Nasal cavity respiratory epithelium epithelial cell of viscerocranial mucosa (primary cell): ENCODE measurements at places on chromosomes 2 and 18. TPM values are rescaled to one million over a fixed set of nuclear protein-coding genes. Genes with fewer than 3 reads are reported as not detected.

Gene VIT
- not detected in 2 replicates for total RNA-seq

Gene PLB1
- 0.34 and 1.6 TPM in 2 replicates for total RNA-seq

Gene CD8B2
- total RNA-seq: not detected in 2 replicates

Gene SNORC
- 0.34 and 1.1 TPM in 2 replicates for total RNA-seq

Gene MYO7B
- total RNA-seq: not detected in 2 replicates

Gene MARCO
- total RNA-seq: 0.07 TPM in 1 of 2 replicates, not detected in the other

Gene CHST10
- total RNA-seq: 0.34 and 2.0 TPM in 2 replicates

Gene ALPP
- total RNA-seq: under 0.01 TPM in 1 of 2 replicates, not detected in the other

Gene INPP1
- 10.9 and 19.1 TPM in 2 replicates for total RNA-seq

Gene PCARE
- total RNA-seq: under 0.01 TPM in 1 of 2 replicates, not detected in the other

Gene EVX2
- total RNA-seq: not detected in 2 replicates

Gene GALNT5
- total RNA-seq: 30.1 and 32.5 TPM in 2 replicates

Gene SPHKAP
- total RNA-seq: not detected in 2 replicates

Gene POTEJ
- total RNA-seq: not detected in 2 replicates

Gene VAMP5
- total RNA-seq: 2.7 and 3.3 TPM in 2 replicates

Gene IHH
- not detected in 2 replicates for total RNA-seq

Gene GMPPA
- total RNA-seq: 26.6 and 49.6 TPM in 2 replicates

Gene TRMT61B
- total RNA-seq: 19.4 and 21.5 TPM in 2 replicates

Gene PROM2
- 14.0 and 101 TPM in 2 replicates for total RNA-seq

Gene NAGK
- total RNA-seq: 29.7 and 57.7 TPM in 2 replicates

Gene CHAC2
- 3.6 and 11.3 TPM in 2 replicates for total RNA-seq

Gene COLEC12
- not detected in 2 replicates for total RNA-seq

Gene TUBA3E
- not detected in 2 replicates for total RNA-seq

Gene DUSP11
- 38.3 and 47.5 TPM in 2 replicates for total RNA-seq

Gene LTBP1
- 7.9 and 44.0 TPM in 2 replicates for total RNA-seq

Gene FAM228A
- total RNA-seq: under 0.01 TPM in 1 of 2 replicates, not detected in the other

Gene PTH2R
- total RNA-seq: not detected in 2 replicates

Gene AKAIN1
- total RNA-seq: not detected in 2 replicates

Gene MROH2A
- total RNA-seq: not detected in 2 replicates

Gene PNKD
- 12.0 and 15.4 TPM in 2 replicates for total RNA-seq

Gene PLEK
- not detected in 2 replicates for total RNA-seq

Gene COLEC11
- total RNA-seq: not detected in 2 replicates

Gene ALS2
- 31.2 and 35.2 TPM in 2 replicates for total RNA-seq

Gene CYRIA
- 1.4 and 9.6 TPM in 2 replicates for total RNA-seq

Gene NAPG
- total RNA-seq: 46.8 and 48.8 TPM in 2 replicates

Gene ARID5A
- 4.1 and 8.5 TPM in 2 replicates for total RNA-seq

Gene CD226
- total RNA-seq: 0.34 and 1.8 TPM in 2 replicates

Gene LINC00305
- total RNA-seq: not detected in 2 replicates

Gene HOXD10
- total RNA-seq: not detected in 2 replicates

Gene MARCHF4
- under 0.01 TPM in 1 of 2 replicates, not detected in the other for total RNA-seq

Gene CTLA4
- total RNA-seq: not detected in 2 replicates

Gene BOLL
- total RNA-seq: not detected in 2 replicates

Gene HTR2B
- total RNA-seq: not detected in 2 replicates

Gene RGPD3
- 0.34 and 0.43 TPM in 2 replicates for total RNA-seq

Gene GALNT13
- total RNA-seq: 1.0 and 1.4 TPM in 2 replicates

Gene NAT8
- not detected in 2 replicates for total RNA-seq

Gene AQP12B
- total RNA-seq: not detected in 2 replicates

Gene DPYSL5
- total RNA-seq: not detected in 2 replicates

Gene KLHL30
- 0.34 and 0.36 TPM in 2 replicates for total RNA-seq

Gene MC4R
- not detected in 2 replicates for total RNA-seq

Gene SP100
- total RNA-seq: 19.1 and 34.5 TPM in 2 replicates

Gene ATP6V1C2
- 0.68 and 1.9 TPM in 2 replicates for total RNA-seq

Gene DLGAP1
- under 0.01 TPM in 1 of 2 replicates, not detected in the other for total RNA-seq

Gene MAPK4
- under 0.01 and 0.07 TPM in 2 replicates for total RNA-seq

Gene KLF7
- total RNA-seq: 29.0 and 98.5 TPM in 2 replicates
